ENCODE measurements at places on chromosomes 6 and 20. TPM values are rescaled to one million over a fixed set of nuclear protein-coding genes. Genes with fewer than 3 reads are reported as not detected.

KCNQ2 gene
- total RNA-seq, result 1.4 TPM

CRISP2 gene
- total RNA-seq, result not detected

GRCh38 chr6:6283746-6284145 is 36.7 kb downstream of the F13A1 start:
- no peak for DNase-seq

DNA sequence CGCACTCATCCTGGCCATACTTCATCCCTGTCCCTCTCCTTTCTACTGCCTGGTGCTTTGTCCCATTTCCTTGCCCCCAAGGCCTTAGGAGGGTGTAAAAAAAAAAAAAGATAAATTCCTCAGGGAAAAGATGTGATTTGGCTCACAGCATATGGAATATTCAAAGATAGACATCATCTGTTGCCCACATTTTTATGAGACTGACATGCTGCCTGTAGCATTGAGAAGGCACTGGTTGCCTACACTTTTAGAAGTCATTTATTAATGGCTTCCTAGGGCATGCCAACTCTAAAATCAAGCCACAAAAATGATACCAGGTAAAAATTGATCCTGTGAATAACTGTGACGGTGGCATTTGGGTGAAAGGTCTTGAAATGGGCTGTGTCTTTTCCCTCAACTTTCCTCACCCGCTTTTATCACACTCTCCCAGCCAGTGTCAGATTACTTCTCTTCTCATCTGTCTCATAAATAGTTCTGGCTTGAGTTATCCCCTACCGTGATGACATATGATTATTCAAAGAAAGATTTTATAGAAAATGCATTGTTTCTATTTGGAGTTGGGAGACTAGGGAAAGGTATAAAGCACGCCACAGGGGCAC is 139.4 kb downstream of the CARMIL1 start:
- DNase-seq, result no peak

DNA sequence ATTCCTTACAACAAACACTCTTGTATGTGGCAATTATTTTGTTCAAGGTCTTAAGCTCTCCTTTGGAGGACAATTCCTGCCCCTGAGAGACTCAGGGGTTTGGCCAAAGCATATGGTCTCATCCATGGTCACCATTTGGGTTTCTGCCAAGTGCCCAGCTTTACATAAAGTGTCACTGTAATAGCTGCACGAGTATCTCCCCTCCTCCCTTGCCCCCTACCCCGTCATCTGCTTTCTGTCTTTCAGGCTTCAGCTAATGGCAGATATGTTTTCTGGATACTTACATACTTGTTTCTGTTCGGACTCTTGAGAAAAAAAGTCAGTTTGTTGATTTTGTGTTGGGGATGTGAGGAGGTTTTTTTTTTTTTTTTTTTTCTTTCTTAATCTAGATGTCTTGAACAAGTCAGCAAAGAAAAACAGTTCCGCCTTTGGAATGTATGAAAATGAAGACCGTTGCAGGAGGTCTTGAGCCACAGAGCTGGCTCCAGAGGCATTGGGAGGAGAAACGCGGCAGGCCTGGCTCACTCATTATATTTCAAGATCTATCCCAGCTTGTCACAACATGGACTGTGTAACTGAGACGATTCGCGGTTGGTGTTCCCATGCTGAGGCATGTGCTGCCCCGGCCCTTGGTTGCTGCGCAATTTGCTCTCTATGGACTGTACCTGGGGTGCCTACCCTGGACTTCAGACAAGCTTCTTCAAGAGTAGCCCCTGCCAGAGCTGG is 32.6 kb upstream of the STX16 start:
- no peak for DNase-seq

GRCh38 chr6:151275566-151275965 is 35.8 kb downstream of the AKAP12 start:
- DNase-seq, result no peak

Data from sigmoid colon (tissue), 7 donors.